ENCODE measurements at places on chromosomes 11 and 22.

DNA sequence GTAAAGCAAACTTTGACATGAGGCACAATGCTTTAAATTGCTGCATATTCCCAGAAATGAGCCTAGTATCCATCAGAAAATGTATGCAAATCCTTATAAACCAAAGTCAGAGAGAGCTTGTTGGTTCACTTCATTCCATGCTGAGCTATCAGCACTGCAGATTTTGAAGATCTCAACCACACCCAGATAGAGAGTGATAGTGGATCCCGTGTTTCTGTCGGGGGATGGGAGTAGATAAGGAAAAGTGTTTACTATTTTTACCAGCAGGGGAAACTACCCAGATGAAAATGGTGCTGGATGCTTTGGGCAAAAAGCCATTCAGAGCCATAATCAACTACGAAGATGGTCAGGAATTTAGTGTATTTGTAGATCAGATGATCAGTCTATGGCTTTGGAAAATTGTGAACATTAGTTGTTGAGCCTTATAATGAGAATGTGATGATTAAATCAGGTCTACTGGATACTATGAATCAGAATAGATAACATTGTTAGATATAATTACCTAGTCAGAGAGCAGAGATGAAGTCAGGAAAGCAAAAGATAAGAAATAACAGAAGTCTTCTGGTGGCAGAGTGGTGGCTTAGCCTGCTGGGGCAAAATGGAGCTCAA is 10.8 kb downstream of the OR51B6 start:
- DNase-seq: no peak

- no peak for DNase-seq
Measured at GRCh38 chr22:26443901-26444690, 15.0 kb downstream of the ASPHD2 start.

- no peak for DNase-seq
Measured at GRCh38 chr22:48860557-48860956, 967.1 kb downstream of the BRD1 start.

GRCh38 chr11:42972741-42973140 is 339.1 kb upstream of the API5 start:
- DNase-seq: no peak

DNA sequence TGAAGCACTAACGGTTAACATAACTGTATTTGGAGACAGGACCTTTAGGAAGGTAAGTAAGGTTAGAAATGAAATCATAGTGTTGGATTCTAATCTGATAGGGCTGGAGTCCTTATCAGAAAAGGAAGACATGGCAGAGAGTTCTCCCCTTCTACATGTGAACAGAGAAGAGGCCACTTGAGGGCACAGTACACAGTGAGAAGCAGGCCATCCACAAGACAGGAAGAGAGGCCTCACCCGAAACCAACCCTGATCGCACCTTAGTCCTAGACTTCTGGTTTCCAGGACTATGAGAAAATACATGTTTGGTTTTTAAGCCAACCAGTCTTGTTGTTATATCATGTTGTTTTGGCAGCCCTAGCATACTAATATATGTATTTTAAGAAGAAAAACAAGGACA is 170.0 kb downstream of the LRRC4C start:
- DNase-seq: no peak

- no peak for DNase-seq
Measured at GRCh38 chr11:43578346-43579170, 102.0 kb upstream of the HSD17B12 start.

DNA sequence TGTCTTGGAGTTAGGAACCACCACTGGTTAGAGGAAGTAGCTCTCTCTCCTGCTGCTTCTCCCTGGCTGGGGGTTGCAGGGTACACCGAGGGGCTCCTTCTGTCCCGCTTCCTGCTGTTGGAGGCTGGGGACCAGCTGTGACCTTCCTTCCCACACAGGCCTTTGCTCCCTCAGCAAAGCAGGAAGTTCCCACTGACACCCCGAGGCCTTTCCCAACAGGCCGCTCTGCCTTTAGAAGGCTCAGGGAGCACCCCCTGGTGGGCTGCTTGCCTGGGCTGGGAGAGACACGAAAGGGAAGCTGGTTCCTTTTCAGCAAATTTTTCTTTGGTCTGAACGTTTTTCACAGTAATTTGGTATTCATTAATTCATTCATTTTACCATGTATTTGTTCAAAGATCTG is 527.9 kb upstream of the B3GAT1 start:
- no peak for DNase-seq

- DNase-seq: no peak
Measured at GRCh38 chr11:73274722-73275380, 2.7 kb downstream of the P2RY6 start.

DNA sequence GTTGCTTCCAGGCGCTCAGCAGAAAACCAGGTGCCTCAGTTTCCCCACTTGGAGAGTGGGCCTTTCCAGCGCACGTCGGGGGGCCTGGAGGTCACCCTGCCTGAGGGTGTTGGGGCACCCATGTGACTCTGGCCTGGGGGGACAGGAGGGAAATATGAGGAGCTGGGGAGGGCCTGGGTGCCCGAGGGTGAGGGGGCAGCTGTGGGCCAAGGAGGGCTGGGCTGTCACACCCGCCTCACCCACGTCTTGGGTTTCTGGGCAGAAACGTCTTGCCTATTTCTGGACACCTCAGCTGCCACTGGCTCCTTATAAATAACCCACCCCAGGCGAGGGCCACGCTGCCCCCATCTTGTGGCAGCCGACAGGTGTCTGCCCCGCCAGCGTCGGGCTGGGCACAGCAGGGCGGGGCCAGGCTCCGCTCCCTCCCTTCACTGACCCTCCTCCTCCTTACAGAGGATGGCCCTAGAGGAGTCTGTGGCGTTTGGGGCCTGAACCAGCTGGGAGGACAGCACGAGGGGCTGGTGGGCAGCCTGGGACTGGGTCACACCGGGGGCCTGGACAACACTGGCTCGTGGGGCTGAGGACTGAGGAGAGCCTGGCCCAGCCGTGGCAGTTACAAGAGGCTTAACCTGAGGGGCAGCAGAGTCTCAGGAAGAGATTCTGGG is 1.5 kb downstream of the TNNT3 start:
- no peak for DNase-seq

DNA sequence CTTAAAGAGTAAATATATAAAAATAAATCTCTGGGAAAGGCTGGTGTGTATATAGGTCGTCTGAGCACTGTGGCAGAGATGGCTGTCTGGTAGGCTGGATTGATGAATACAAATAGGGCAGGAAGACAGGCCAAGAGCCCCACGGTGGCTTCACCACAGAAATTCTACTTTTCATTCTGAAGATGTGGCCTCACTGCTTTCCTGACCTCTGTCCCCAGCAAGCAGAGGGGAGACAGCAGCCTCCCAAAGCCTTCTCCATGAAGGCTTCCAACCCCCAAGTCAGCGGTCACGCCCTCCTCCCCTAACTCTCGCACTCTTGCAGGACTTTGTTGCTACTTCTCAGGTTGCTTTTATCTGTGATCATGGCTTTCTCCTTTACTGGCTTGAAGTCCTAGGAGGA is 10.6 kb upstream of the KCNJ1 start:
- DNase-seq: no peak

DNA sequence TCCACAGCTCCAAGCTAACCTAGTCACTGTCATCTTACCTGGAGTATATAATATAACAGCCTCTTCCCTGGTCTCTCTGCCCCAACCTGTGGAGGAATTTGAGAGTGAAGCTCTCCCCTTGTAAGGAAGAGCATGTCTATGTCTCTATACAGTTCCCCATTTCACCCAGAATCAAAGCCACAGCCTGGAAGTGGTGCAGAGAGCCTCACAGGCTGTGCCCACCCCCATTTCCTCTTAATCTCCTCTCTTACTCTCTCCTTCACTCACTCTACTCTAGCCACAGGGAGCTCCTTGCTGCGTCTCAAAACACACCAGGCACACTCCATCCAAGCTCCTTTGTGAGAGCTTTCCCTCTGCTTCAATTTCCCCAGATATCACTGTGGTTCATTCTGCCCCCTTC is 302.5 kb upstream of the ISX start:
- DNase-seq: no peak

- no peak for DNase-seq
Measured at GRCh38 chr11:45884596-45885185, 760 bp upstream of the MAPK8IP1 start.

- no peak for DNase-seq
Measured at GRCh38 chr11:125261588-125261987, 97.0 kb downstream of the PKNOX2 start.

- no peak for DNase-seq
Measured at GRCh38 chr22:29480512-29481264, 670 bp downstream of the NEFH start.

GRCh38 chr22:22573047-22573889 is 14.2 kb upstream of the PRAME start:
- DNase-seq: no peak

DNA sequence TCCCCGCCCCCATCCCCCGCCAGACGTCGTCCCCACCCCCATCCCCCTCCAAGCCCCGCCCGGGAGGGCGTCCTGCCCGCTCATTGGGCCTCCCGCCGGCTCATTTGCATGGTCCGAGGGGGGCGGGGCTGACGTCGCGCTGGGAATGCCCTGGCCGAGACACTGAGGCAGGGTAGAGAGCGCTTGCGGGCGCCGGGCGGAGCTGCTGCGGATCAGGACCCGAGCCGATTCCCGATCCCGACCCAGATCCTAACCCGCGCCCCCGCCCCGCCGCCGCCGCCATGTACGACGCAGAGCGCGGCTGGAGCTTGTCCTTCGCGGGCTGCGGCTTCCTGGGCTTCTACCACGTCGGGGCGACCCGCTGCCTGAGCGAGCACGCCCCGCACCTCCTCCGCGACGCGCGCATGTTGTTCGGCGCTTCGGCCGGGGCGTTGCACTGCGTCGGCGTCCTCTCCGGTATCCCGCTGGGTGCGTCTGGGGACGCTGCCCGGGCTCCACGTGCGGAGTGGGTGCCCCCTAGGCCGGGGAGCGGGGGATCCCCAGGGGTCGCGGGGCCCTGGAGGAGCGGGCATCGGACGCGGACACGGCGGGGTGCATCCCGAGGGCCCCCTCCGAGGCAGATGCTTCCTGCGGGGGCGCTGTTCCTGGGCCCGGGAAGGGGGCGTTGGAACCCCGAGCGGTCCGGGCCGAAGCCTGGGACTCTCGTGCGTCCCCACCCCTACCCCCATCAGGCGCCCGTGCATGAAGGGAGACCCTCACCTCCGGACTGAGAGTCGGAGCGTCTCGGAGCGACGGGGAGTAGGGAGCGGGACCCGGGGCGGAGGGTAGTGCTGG is at the start of gene PNPLA3:
Gene PNPLA3, plus strand, starts transcription at position 175 of the 834 bp plus-strand sequence. Its CDS starts 107 bp downstream, at position 282.
- peak; percentile 55 for DNase-seq

DNA sequence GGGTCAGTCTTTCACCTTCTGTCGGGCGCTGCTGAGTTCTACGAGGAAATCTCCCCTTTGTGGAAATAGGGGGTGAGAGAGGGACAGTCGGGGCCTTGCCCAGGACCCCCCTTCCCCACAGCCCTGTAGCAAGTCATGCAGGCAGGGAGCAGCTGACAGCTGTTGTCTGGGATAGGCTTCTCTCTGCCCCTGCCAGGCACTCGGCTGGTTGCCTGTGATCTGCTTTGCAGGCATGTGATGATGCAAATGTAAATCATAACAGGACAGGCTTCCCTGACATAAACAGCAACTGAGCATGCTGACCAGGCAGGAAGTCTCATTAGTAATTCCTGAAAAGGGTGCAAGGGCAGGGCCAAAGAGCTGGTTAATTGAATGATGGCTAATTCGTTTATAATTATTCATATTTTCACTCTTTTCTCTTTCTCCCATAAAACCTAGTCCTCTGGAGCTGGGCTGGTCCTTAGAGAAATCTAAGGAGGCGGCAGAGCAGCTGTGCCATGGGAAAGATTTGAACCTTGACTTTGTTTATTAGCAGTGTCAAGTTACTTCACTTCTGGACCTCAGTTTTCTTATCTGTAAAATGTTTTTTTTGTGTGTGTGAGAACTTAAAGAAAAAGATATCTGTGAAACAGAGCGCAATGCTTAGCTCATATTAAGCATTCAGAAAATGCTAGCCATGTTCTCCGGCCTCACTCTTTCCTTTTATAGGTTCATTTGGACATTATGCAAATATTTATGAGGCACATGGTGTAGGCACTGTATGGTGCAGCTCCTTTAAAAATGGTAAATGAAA is 129.7 kb downstream of the LDLRAD3 start:
- DNase-seq: no peak

DNA sequence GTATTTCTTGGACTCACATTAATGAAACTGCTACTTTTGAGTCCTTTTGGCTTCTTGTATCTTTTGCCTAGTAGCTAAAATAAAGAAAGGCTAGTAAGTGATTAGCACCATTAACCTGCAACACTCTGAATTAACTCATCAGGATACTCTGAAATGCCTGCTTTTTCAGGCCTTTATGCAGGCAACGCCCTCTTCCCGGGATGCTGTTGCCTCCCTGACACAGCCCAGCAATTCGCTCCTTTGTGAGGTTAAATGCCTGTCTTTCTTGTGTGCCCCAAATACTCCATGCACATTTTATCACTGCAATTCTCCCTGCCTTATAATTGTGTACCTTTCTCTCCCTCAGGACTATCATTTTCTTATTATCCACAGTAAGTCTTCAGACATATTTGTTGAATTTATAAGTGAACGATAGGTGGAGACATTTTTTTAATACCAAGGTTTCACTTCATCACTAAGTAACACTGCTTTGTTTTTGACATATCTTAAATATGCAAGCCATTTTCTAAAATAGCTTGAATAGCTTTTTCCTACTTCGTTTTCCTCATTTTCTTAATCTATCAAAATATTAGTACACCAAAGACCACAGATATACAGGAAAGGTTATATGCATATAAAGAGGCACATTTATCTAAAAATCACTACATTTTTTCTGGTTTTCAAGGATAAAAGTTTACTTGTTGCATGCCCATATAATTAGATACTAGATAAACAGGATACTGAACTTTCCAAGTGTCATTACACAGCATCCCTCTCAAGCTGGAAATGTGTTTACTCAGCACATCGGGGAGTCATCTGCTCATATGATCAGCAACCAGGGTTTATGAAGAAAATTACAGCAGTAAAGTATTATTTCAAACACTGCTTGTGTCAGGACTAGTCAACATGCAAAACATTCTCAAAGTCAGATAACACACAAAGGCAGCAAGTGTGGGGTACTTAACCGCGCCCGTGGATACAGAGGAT is 48.5 kb upstream of the DDI1 start:
- DNase-seq: no peak

DNA sequence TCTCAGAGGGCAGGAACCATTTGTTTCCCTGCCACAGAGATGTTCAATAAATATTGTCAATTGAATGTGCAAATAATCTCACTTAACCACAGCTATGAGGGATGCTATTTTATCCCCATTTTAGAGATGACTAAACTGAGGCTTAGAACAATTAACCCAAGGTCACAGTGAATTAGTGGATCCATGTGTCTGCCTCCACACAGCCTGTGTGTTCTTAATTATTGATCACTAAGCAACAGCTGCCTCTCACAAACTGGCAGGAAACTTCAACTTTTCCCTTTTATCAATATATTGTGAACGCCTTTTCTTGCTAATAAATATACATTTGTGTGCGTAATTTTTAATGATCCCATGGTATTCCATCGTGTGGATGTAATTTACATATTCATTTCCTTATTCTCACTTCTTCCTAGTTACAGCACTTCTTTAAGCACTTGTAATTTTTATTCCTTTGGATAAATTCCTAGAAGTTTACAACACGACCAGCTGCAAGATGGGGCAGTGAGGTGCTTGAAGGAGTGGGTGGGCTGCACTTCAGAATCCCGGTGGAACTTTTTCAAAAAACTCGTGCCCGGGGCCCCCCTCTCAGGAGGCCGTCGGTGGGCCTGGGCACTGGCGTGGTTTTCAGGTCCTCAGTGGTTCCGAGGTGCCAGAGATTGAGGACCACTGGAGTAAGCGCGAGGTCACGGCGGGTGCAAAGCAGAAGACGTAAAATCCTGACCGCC is 915 bp upstream of the SREBF2 start:
- no peak for DNase-seq

GRCh38 chr11:44568331-44568657 is 2.8 kb downstream of the CD82 start:
- no peak for DNase-seq
